ENCODE measurements at places on chromosomes 2 and 18.

- DNase-seq: no peak
Measured at GRCh38 chr2:216589791-216590190, 43.4 kb upstream of the IGFBP2 start.

- DNase-seq: no peak
Measured at GRCh38 chr18:36706134-36706881, 122.5 kb downstream of the TPGS2 start.

DNA sequence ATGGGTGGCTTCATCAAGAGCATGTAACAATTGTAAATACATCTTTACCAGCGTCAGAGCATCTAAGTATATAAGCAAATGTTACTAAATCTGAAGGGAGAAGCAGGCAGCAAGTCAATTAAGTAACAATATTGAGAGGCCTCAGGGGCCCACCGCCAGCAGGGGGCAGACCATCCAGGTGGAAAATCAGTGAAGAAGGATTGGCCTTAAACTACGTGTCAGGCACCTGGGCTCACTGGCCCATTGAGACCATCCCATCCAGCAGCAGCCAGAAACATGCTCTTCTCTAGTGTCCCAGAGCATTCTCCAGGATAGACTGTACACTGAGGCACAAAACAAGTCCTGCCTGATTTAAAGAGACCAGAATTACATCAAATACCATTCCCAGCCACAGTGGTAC is 96.2 kb upstream of the SNTG2 start:
- DNase-seq: no peak

DNA sequence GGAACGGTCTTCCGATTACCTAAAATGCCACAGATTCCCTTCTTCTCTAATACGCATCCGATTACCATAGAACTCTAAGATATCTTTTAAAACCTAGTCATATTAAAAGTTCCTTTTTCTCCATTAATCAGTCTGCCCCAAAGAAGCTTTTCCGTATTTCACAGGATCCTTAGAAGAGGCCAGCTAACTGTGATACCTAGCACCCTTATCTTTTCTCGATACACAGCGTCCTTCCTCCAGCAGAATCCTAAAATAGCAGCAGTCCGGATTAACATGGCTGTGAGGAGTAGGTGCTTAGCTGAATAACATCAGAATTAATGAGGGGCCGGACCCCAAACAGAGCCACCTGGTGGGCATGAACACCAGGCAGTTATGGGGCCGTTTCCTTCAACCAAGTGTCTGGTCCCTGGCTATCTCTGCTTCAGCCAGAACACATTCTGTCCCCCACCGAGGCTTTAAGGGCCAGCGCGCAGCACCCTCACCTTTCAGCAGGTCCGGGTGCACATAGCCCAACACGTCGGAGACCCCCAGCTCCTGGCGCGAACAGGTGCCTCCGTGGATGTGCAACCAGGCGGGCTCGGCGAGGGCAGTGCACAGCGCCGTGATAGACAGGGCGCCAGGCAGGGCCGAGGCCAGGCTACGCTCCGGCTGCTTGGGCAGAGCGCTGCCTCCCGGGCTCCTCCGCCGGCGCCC is 995 bp downstream of the TMEM127 start:
- no peak for DNase-seq

GRCh38 chr2:192696857-192697256 is 502.1 kb upstream of the TMEFF2 start:
- no peak for DNase-seq

GRCh38 chr2:189498205-189498604 is 56.9 kb downstream of the WDR75 start:
- DNase-seq: no peak

- no peak for DNase-seq
Measured at GRCh38 chr2:3300224-3300995, 77.2 kb downstream of the EIPR1 start.

DNA sequence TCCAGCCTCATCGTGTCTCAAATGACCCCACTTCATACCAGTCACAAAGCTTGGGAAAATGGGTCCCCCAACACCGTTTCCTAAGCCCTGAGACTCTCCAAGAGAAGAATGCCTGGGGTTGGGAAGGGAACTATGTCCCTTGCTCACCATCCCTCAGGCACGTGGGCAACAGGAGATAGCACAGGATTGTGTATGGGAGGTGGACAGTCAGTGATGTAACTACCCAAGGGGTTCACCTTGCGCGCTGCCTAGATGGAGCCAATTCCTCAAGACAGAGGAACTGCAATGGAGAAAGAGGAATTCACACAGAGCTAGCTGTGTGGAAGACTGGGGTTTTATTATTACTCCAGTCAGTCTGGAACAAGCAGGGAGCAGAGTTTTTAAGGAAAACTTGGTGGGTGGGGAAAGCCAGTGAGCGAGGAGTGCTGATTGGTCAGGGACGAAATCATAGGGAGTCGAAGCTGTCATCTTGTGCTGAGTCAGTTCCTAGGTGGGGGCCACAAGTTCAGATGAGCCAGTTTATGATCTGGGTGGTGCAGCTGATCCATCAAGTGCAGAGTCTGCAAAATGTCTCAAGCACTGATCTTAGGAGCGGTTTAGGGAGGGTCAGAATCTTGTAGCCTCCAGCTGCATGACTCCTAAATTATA is 13.8 kb upstream of the CXCR1 start:
- no peak for DNase-seq

DNA sequence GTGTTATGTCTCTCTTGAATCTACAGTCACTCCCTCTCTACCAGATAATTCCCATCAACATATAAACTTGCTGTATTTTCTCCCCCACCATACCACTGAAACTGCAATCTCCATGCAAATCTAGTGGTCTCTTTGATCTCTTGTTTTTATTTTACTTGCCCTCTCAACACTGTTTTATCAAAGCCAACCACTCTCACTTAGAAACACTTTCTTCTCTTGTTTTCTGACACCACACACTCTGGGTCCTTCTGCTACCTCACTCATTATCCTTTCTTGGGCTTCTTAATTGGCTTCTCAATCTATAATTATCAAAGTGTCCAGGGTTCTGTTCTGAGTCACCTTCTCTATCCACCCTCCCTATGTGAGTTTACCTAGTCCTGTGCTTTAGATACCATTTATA is 2.0 kb upstream of the MCFD2 start:
- peak; percentile 50 for DNase-seq

DNA sequence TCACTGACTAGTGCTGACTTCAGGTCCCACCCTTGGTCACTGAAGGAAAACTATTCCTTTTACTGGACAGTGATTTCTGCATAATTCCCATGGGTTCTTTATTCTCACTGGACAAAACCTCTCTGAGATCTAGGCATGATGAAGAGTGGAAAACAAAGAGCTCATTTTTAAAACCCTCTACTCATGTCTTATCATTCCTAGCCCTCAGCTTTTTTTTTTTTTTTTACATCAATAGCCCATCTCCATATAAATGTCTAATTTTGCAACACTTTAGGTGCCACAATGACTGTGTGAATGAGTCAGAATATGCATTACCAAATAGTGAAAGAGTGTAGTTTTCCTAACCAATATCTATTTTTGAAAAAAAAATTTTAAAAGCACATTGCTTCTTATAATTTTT is 74.8 kb downstream of the TCF4 start:
- no peak for DNase-seq

- no peak for DNase-seq
Measured at GRCh38 chr2:130827502-130828251, 9.0 kb upstream of the ARHGEF4 start.

DNA sequence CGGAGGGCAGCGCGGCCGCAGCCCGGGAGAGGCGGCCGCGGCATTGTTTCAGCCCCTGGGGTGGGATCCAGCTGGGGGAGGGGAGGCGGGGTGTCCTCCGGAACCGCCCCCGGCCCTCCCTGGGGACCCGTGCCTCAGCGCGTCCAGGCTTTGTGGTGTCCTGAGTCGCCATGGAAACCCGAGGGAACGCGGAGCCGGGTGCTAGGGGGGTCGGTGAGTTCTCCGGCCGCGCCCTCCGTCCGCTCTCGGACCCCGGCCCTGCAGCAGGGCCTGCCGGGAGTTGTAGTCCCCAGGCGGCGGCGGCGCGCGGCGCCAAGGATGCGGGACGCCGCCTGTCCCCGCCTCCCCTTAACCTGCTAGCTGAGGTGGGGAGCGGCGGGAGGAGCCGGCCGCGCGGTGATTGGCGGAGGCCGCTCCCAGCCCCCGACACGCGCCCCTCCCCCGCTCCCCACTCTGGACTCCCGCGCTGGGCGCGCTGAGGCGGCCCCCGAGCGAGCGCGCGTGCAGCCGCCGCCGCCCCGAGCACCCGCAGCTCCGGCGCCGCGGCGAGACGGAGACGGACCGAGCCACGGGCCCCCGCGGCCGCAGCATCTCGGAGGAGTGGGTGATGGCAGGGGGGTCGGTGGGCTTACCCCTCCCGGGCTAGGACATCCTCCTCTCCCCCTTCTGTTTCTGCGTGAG is at the start of gene DPYSL5:
Gene DPYSL5 (plus strand): TSS at position 478 of the 681 bp plus-strand sequence. CDS start 50,368 bp downstream, outside the sequence.
- no peak for DNase-seq

GRCh38 chr18:26729008-26729407 is 136.5 kb downstream of the AQP4 start:
- no peak for DNase-seq

GRCh38 chr2:226304308-226304707 is 495.3 kb downstream of the IRS1 start:
- DNase-seq: no peak

DNA sequence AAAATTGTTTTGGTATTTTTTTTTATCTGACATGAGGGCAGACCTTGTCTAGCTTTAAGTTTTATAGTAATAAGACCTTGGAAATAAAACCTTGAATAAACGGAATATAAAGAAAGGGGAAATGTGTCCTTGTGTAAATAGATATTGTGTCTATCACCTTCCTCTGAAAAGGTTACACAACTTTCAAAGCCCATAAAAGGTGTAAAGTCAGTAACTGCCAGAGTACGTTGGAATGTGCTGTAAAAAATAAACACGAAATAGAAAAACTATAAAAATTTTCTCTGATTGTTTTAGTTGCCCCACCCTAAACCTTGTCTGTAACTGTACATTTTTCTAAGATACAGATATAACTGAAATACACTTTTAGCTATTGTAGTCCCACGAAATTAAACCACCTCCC is 82.3 kb downstream of the ZEB2 start:
- DNase-seq: no peak

DNA sequence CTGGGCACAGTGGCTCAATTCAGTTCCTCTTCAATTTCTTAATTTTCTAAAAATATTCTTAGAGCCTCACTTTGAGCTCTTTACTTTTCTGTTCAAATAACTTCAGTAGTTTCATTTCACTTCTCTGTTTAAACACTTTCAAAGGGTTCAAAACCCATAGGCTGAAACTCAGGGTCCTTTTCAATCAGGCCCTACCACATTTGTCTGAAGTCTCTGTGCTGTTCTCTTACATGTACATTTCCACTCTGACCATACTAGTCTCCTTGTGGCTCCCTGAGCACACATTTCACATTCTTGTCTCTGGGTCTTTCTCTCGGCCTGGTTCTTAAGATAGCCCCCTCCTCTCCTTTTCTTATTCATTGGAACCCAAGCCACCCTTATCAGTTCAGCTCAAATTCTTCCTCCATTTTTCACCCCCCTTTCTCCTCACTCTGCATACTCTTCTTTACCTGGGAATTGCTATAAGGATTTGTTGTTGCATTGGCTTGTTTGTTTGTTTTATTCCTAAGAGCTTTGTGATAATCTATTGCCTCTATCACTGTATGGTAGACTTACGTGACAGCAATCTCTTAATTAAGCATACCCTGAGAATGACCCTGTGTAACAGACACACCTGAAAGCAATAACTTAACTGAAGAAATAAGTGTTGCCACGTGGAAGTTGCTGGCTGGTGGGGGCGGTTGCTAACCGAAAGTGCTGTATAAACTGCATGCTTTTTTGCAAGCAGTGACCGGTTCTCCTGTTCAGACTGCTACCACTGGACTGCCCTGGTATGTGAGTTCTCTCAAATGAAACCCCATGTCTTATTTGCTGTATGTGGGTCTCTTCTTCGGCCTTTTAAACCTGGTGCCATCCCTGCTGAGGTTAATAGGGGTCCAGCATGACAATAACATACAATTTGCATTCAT is 27.7 kb upstream of the ACADL start:
- DNase-seq: no peak

DNA sequence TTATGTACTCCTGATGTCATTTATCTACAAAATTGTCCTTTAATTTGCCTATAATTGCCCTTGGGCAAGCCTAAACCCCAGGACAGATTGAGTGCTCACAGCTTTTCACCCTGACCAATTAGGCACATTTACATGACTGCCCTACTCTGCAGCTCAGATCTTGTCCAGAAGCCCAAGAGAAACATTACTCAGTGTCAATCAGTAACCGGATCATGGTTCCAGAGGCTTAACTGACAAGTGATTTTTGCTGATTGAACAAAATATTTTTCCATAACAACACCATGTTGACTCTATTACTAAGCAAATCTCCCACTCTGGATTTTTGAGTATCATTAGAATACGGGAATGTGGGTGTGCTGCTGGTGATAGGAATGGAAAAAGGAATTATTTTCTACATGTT is 465.4 kb upstream of the TNP1 start:
- no peak for DNase-seq

DNA sequence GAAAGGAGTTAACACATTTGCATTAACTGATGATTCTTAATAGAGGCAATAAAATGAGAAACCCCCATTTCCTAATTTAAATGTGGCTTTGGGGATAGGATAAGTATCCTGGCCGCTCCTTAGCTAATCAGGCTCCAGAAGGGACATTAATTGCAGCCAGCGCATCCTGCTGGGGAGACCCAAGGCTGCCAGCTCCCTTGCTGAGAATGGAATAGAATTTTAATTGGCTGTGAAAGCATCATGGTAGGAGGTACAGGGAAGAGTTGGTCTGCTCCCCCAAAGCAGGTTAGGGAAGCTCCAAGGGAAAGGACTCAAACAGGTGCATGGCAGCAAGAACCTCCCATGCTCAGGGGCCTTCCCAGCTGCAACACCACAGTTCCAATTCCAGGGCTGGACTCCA is 71.4 kb downstream of the MARCHF4 start:
- no peak for DNase-seq

DNA sequence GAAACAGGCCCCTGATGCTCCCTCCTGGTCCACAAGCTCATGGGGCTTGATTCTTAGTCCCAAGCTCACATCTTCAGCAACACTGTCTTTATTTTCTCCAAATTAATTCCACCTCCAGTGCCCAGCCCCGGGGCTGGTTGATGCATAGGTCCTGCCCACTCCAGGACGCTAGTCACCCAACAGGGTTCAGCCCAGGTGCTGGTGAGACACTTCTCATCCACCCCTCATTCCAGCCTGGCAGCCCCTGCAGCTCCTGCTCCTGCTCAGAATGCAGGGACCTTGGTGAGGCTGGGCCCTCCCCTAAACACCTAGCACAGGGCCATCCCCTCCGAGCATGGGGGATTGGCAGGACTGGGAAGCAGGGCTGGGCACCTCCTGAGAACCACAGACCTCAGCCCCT is 25.7 kb downstream of the STEAP3 start:
- no peak for DNase-seq

DNA sequence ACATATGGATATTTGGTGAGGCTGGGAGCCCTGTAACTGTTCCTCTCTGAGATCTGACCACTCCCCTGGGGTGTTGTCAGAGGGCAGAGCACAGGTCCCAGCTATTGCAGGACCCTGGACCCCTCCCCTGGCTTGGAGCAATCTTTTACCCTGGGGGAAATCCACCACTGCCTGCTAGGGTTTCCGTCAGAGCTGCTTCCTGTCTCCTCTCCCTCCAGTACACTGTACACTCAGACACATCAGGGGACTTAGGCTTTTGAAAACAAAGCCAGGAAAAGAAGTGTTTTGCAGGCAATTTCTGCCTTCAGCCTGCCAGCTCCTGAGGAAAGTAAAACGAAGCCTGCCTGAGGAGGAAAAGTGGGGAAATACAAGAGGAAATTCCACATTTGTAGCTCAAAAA is 13.2 kb upstream of the CEP68 start:
- DNase-seq: no peak
